ENCODE measurements at places on chromosomes 6 and 20.

DNA sequence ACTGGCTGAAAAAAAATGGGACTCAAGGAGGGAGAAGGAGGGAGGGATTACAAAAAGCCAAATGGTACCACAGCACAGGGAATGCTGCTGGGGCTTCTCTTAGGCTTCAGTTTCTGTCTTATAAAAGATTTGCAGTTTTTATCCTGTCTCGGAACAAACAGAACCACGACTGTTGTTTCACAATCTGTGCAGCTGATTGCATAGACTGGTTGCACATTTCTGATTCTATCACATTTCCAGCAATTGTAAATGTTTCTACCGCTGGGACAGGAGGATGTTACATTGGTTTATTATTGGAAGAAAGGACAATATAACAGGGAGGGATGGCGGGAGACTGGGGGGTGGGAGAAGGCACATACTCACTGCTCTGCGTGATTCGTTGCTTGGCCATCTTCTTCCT lies 73.5 kb upstream of the ARID1B start:
- no peak for DNase-seq

- no peak for DNase-seq
Measured at GRCh38 chr20:61803915-61804751, 261.5 kb downstream of the TAF4 start.

GRCh38 chr6:31652925-31653724 lies 664 bp upstream of the BAG6 start:
- DNase-seq = no peak

DNA sequence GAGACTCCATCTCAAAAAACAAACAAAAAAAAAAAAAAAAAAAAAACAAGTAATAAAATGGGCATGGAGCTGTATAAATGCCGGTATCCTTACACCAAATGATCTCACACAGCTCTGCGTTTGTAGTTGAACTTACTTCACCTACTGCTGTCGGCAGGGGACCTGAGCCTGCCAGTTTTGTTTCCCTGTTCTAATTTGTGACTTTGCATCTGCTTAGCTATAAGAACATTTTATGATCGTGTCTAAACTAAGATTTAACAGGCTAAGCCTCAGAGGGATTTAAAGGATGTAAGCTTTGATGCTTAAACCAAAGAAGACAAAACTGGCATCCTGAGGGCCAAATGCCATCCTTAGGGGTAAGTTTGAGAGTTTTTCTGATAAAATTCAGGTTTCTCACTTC lies 58.7 kb downstream of the GCNT2 start:
- DNase-seq = no peak

DNA sequence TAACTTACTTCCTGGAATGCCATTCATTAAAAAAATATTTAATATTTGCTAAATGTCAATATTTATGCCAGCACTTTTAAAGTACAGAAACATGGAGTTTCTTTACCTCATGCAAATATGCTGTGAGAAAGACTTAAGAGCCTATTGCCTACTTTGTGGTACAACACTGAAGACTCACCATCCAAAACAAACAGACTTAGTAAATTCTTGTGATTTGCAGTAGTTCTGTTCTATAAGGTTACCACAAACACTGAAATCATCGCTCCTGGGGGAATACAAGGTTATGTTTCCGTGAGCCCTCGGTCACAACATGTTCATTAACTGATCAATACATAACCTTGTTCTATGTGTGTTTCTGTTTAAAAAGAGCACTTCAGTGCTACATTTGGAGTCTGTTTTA lies 78.3 kb downstream of the ATG5 start:
- no peak for DNase-seq

DNA sequence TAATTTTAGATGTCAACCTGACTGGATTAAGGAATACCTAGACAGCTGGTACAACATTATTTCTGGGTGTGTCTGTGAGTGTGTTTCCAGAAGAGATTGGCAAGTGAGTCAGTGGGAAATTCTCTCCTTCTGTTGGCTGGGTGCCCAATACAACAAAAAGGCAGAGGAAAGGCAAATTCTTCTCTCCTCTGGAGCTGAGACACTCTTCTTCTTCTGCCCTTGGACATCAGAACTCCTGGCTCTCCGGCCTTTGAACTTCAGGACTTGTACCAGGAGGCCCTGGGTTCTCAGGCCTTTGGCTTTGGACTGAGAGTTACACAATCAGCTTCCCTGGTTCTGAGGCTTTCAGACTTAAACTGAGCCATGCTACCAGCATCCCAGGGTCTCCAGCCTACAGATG lies 7.8 kb upstream of the BTN3A1 start:
- no peak for DNase-seq

DNA sequence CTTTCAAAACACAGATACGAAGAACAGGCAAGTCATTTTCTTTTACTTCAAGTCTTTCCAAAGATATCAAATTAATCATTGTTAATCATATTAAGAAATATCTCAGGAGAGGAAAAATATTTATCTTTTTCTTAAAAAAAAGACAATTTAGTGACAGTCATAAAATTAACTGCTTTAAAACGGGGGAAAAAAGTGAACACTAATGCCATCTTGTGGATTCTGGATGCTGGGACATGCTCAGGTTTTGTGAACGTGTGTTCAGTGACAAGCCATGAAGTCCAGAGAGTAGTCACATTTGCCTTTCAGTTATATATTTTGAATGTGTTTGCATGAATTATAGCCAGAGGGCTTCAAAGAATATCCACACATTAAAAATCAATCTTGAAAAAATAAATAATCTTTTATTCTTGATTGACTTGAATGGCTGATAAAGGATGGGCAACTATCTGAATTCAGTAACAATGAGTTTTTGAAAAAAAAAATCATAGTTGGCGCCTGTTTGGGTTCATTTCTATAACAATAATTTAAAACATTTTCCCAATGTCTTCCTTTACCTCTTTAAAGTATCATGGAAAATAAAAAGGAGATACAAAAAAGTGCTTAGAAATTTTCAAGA lies 74.7 kb upstream of the NOX3 start:
- DNase-seq = no peak
